Kasumi-1 (cell line): ENCODE measurements at places on chromosomes 6 and 20.

DNA sequence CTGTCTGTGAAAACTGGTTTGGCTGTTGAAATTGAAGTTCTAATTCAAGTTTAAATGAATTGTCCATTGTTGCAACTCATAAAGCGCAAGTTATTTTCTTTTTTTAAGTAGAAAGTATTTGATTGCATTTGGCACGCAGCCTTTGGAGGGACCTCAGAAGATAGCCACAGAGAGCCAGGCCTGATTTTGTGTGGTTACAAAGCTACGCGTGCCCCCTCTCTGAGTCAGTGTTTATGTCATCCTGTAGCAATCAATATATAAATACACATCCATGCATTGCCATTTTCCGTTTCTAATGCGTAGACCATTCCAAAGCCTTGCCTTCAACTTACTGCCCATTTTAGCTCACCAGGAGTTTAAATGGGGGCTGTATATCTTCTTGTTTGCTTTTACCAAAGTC is 173.2 kb downstream of the TMEM242 start:
- DNase-seq = no peak

- DNase-seq = peak; percentile 36
Observed at GRCh38 chr6:71510057-71510713, 221.6 kb downstream of the OGFRL1 start.

DNA sequence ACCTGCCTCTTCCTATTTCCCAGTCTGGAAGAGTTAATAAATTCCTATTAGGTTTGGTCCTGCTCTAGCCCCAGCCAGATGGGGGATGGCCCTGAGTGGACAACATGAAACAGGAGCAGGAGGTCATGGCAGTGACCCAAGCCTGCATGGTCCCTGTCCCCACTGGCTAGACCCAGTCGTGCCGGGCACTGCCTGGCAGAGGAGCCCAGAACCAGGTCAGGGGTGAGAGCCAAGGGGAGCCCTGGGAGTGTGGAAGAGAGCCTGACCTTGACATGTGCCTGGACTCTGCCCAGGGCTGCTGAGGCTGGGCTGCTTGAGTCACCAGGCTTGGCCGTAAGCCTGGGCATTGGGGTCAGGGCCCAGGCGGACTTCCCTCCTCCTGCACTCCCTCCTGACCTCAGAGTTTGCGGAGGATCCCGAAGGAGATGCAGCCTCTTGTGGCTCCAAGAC is 3.6 kb downstream of the AVP start:
- DNase-seq = no peak

DNA sequence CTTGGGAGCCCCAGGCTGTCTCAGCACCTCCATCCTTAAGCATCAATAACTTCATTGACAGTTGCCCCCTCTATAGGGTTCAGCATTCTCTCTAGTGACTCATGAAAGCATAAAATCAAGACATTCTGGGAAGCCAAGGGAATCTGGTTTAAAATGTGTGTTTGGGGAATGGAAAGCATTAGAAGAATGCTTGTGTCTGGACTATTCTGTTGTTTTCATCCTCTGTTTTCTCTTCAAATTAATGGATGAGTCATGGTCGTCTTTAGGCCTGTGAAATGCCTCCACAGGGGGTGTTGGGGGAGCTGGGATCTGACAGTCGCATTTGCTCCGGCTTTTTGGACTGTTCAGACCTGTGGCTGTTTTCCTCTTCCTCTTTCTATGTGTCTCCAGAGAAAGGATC is 279.7 kb downstream of the CDC5L start:
- DNase-seq = no peak

DNA sequence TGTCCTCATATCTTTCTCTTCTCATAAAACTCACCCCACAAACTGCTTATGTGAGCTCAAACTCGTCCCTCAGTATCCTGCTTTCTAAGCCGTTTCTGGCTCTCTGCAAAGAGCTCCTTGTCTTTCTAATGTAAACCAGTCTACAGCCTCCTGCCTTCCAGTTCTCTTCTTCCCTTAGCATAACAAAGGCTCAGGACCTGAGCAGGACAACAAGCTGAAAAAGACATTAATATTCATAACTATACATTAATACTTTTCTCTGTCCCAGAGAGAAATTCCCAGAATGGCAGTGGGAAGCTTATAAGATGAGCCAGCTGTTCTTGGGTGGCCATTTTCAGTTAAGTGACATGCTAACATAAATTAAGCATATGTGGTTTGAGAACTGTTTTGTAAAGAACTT is 207.0 kb upstream of the TCF21 start:
- no peak for DNase-seq

DNA sequence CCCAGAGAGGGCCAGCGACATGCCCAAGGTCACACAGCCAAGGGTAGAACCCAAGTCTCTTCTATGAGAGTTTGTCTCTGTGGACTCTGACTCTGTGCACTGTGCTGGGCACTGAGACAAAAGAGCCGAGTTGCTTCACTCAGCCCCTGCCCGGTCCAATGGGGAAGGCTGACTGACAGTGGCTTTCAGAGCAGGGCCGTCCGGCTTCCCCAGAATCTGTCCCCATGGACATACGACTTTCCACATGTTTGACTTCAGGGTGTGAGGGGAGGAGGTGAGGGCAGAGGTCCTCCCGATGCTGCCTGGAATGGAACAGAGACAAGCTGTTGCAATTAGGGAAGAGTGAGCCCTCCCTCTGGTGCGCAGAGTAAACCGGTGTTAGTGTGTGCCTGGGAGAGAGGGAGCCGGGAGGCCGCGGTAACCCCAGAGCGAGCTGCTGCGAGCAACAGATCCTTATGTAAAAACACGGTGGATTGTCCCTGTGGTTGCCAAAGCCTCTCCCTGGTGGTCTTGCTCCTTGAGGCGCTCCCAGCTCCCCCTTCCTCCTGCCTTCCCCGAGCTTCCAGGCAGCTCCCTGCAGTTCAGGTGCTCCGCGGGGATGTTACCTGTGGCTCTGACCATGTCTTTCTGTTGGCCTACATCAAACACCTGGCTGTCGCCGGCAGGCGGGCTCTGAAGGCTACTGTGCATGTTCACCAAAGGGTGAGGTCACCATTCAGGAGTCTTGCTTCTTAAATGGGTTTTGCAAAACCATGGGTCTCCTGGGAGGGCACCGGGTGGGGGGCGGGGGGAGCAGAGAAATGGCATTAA is 672 bp downstream of the SIRPA start:
- peak; percentile 9 for DNase-seq

- no peak for DNase-seq
Observed at GRCh38 chr20:1555952-1556351, 1.6 kb downstream of the SIRPD start.

DNA sequence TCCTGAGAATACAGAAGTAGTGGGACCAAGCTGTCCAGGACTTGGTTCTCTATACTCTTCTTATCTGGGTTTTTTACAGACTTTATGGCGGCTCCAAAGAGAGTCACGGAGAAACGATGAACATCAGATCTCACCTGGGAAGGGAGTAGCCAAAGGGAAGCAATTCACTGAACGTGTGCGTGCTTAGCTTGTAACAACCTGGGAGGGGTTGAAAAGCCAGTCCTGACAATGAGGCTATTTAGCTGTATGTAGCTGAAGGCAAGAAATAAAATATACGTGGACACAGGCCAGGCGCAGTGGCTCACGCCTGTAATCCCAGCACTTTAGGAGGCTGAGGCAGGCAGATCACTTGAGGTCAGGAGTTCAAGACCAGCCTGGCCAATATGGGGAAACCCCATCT is 18.2 kb upstream of the RBL1 start:
- no peak for DNase-seq

DNA sequence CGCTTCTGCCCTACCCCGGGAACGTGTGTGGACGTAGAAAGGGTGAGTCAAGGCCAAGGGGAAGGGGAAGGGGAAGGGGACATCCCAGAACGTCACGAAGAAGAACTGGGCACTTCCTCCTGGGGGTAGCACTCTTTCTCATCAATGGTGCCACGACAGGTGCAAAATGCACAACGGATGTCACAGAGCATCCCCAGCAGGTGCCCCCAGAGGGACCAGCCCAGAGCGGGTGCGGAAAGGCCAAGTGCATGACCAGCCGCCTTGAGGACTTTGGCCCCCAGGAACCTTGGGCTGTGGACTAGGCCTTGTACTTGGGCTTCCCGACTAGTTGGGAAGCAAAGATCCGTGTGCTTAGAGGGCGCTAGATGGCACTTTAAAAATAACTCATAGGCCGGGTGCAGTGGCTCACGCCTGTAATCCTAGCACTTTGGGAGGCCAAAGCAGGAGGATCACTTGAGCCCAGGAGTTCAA is 12.1 kb upstream of the SRC start:
- DNase-seq = no peak

- no peak for DNase-seq
Observed at GRCh38 chr6:30834646-30835045, 49.7 kb upstream of the DDR1 start.

DNA sequence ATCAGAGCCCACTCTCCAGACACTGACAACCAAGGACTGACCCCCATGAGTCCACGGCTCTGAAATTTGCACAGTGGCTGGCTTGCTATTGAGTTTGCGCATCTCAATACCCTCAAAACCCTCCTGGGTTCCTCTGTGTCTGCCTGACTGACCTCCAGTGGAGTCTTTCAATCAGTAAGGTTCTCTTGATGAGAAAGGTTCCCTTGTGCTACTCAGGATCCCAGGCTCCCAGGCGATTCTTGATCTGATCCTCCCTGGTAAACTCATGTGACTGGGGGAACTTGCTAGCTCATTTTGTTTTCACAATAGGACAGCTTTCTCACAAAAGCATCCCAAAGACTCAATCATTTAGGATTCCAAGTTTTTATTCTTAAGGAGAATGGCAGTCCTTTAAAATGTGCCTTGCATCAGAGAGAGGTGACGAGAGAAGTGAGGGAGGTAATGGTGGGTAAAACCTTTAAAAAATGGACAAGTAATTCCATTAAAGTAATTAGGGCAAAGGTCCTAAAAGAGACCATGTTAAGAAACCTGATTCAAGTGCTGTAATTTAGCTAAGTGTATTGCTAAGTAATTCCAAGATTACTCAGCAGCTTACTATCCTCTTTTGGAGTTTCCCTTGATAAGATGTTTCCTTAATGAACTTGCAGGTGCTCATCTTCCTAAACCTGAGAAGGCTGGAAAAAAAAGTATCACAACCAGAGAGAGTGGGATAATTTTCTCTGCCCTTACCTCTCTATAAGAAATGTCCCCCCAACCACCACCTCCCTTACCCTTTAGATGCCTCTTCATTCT is 304.7 kb upstream of the SGK1 start:
- DNase-seq = no peak

- DNase-seq = no peak
Observed at GRCh38 chr6:13841936-13842335, 27.6 kb upstream of the MCUR1 start.

- DNase-seq = no peak
Observed at GRCh38 chr6:37643851-37644672, 53.6 kb downstream of the MDGA1 start.

DNA sequence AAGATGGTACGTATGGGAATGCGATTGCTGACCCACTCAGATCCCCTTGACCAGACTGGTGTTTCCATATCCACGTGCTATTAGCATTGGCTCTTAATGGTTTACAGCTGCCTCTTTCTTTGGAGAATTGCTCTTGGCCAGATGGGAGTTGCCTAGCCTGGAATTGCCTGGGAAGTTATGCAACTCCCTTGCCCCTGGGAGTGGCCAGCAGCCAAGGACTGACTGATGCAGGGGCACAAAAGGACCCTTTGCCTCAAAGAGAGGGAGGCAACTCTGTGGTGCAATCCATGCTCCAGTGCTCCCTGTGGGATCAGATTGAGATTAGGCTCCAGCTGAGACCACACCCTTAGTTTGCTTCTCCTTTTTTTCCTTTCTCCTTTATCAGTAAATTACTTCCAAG is 203.5 kb upstream of the JAG1 start:
- no peak for DNase-seq

- peak; percentile 5 for DNase-seq
Observed at GRCh38 chr20:15703171-15703911, 869.9 kb downstream of the KIF16B start.

DNA sequence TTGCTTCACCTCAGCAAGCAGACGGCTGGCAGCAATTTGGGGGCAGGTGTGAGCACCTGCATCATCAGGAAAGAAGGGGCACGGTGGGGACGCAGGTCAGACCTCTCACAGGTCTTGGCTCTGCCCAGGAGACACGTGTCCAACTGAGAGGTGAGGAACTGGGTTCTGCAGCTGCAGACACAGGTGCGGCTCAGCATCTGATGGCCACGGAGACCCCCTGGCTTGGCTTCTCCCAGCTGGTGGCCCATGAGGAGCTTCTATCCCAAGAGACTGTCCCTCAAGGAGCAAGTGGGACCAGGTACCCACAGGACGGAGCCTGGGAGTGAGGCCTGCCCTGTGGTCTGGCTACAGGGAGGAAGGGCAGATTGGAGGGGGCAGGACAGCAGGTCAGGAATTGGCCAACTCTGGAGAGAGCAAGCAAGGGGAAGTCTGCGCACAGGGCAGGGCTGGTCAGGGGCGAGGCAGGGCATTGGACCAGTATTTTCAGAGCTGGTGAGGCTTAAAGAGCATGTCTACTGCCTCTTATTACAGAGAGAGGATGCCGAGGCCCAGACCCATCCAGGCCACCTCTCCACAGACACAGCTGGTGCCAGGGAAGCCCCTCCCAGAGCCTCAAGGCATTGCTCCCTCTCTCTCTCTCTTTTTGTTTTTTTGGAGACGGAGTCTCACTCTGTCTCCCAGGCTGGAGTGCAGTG is 4.2 kb downstream of the STMN3 start:
- no peak for DNase-seq

DNA sequence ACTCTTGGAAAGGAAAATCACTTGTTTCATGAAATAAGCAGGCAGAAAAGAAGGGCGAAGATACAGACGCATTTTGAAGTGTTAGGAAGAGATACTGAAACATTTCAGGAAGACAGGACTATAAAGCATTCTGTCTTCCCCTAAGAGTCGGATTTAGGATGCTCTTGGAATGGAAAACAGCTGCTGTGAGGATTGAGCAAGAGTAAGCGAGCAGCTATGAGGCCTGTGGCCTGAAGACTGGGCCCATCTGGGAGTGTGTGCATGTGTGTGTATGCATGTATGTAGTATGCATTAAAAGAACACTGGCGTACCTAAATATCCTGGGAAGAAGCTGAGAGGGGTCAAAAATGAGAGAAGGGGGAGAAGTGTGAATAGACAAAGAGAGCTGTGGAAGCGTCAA is 83.6 kb downstream of the SIM1 start:
- no peak for DNase-seq

DNA sequence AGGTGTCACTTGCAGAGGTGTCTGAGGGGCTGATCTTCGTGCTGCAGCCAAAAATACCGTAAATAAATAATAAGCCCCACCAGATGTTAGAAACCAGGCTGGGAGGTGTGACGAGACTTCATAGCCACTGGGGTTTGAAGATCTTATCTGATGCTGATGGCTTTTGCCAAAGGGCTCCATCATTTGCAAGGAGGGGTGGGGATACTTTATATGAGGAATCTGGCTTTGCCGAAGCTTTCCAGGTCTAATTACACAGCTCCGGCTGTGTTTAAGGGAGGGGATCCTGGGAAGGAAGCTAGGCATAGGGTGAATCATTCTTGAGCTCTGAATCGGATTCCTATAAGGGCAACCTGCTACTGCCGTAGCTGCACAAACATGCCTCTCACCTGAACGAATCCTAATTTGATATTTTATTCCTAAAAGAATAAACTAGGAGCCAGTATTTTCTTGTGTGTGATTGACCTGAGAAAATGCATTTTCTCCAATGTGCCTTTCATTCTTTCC is 249.6 kb downstream of the SOD2 start:
- DNase-seq = no peak
